Amniotic stem cell (primary cell): ENCODE measurements at places on chromosomes 5 and 9.

- DNase-seq: no peak
Observed at GRCh38 chr5:124801551-124801950, 55.1 kb upstream of the ZNF608 start.

- DNase-seq: no peak
Observed at GRCh38 chr9:136618580-136619547, 43.9 kb upstream of the EGFL7 start.

DNA sequence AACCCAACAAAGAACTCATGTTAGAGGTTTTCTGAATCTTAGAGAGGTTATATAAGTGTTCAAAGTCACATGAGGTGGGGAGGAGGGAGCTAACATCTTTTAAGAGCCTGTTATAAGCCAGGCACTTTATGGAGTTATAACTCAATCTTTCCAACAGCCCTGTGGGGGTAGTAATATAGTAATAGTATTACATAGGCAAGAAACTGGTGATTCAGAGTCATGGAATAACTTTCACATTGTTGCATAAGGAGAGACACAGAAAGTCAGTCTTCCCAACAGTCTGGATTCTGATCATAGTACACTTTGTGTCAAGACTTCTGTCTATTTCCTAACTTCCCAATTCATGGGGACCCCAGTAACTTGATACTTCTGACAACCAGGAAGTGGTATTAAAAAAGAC lies 89.2 kb downstream of the ACER2 start:
- DNase-seq: no peak

DNA sequence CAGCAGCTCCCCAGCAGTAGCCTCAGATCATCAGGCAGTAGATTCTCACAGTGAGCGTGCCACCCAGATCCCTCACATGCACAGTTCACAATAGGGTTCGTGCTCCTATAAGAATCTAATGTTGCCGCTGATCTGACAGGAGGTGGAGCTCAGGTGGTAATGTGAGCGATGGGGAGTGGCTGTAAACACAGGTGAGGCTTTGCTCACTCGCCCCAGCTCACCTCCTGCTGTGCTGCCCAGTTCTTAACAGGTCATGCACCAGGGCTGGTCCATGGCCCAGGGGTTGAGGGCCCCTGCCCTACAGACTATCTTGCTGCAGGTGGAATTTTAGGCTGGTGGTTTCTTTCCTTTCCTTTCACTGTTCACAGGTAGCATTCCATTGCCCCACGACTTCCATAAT lies 100.2 kb downstream of the MRPL36 start:
- DNase-seq: no peak

- no peak for DNase-seq
Observed at GRCh38 chr5:74334762-74335384, 305.7 kb downstream of the ENC1 start.

DNA sequence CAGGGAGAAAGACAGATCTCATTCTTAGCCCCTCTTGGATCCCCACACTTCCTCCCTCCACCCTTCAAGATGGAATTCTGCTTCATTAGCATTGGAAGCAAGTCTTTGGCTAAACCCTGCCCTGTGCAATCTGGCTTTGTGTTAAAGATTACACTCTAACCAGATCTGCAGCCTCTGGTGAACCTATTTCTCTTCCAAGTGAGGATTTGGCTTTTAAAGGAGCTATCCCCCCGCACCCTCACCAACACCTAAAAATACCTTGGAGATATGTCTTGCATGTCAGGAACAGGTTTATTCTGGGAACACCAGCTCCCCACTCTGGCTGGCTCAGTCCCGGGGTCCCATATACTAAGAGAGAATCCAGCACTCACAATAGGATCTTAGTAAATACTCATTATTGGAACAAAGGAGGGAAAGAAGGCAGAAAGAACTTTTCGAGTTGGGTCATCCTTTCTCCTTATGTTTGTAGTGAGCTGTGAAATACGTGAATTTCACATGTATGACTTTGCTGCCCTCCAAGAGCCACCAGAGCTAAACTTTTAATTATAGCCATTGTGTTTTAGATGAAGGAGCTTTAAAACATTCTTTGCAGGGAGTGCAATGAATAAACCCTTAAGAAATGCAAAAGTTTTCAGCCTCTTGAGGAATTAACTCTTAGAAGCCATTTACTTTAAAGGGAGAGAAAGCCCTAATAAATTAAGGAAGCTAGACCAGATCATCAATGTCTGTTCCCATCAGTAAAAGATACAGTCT lies 53.7 kb upstream of the HRH2 start:
- no peak for DNase-seq

DNA sequence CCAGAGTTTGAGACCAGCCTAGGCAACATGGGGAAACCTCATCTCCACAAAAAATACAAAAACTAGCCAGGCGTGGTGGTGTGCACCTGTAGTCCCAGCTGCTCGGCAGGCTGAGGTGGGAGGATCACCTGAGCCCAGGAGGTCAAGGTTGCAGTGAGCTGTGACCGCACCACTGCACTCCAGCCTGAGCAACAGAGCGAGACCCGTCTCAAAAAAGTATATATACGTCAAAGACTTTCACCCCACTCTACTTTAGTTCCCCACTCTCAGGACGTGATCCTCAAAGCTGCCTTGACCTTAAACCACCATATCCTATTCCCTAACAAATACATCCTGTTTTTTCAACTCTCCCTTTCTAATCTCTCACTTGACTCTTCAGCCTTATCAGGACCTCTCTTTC lies 41.0 kb downstream of the PCDHGC5 start:
- DNase-seq: no peak

DNA sequence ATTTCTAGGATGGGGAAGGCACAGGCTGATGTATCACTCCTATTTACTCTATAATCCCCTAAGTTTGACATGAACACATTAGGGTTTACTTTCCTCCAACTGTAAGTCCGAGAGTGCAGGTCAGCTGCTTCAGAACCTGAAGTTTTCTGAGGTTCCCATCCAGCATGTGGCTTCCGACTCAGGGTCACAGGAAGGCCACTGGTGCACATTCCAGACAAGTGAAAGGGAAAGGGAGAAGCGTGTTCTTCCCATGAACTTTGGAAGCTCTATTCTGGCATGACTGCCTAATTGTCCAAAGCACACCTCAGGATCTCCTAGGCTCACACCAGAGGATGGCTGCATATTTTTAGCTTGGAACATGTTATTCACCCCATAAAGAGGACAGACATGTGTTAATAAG lies 602.6 kb downstream of the SEMA5A start:
- DNase-seq: no peak

- no peak for DNase-seq
Observed at GRCh38 chr5:17738446-17738845, 104.2 kb downstream of the TAF11L14 start.

- no peak for DNase-seq
Observed at GRCh38 chr5:3217114-3217513, 378.5 kb upstream of the IRX1 start.

DNA sequence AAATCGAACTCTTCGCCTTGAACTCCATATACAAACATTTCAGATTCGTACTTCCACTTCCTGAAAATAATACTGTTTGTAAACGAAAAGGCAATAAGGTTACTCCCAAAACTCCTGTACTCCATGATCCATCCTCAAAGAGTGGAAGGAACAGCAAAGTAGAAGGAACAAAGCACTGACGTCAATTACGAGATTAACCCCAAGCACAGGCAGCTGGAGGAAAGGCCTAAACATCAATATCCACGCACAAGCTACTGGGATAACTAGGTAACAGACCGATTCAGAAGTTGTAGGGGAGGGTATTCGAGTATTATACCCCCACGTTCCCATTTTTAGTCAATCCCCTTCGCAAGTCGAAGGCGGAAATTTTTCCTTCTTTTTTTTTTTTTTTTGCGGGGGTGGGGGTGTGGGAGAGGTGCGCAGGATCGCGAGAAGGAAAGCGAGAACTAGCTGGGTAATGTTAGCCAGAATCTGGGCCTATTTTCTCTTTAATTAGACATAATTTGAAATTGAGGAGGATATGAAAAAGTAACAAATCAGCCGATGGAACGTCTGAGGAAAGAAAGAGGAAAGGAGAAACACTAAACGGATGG lies 909 bp downstream of the AFF4 start:
- no peak for DNase-seq

DNA sequence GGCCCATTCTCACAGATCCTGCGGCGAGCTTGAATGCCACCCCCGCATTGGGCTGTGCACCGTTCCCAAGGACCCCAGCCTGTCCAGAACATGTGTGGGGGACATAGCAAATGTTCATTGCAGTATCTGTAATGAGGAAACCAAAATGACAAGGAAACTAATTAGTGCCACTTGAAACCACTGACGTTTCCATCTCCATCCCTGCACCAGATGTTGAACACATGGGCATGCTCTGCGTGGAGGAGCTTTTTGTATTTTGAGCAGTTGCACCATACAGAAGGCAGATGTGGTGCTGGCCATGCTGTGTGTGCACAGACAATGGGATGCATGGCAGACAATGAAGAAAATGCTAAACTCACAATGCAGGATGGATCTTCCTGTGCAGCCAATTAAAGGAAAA lies 437.7 kb downstream of the SEMA5A start:
- no peak for DNase-seq

GRCh38 chr9:24624481-24624880 lies 78.8 kb upstream of the IZUMO3 start:
- no peak for DNase-seq

GRCh38 chr9:134220311-134220710 lies 55.9 kb upstream of the RNU6ATAC start:
- DNase-seq: no peak
